ENCODE measurements at places on chromosomes 4 and X.

GRCh38 chr4:84954982-84955567, 11.4 kb downstream of the WDFY3 start:
- no peak overlapping the region for H3K4me3 ChIP-seq
- H3K4me1 ChIP-seq: no peaks in the 10 kb centered on the region
- no peaks in the 10 kb centered on the region for H3K27me3 ChIP-seq
- H3K27ac ChIP-seq: no peak overlapping the region

- H3K27ac ChIP-seq: no peak overlapping the region
- H3K4me1 ChIP-seq: peaks cover 14% of the 10 kb centered on the region
- H3K27me3 ChIP-seq: peaks cover 4% of the 10 kb centered on the region
- no peak overlapping the region for H3K4me3 ChIP-seq
- H3K36me3 ChIP-seq: no peaks in the 10 kb centered on the region
- no peak for DNase-seq
Measured at GRCh38 chrX:107755721-107756120, 19.9 kb downstream of the TSC22D3 start.

DNA sequence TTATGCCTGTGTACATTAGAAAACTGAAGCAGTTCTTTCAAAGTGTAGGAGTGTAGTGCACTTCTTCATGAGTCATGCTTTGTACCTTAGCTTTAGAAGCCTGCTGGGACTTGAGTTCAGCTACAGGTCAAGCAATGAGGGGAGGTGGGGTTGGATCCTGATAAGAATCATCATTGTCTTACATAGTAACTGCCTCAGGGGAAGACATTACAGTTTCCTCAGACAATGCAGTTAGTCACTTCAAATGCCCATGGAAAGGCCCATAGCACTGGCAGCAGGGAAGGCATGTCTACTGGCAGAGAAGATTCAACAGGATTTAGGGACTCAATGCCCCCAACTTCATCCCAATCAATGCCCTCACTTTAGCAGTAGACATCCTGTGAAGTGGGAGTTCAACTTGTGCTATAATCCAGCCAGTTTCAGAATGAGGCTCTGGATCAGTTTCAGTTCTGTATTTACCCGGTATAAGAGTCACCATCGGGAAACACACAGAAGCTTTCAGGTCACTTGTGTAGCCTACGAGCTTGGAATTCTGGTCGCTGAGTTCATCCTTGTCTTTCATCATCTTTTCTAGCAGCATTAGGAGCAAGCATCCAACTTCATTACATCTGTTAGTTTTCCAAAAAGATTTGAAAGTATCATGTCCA, 1216.5 kb downstream of the RAPGEF2 start:
- no peak overlapping the region for H3K27ac ChIP-seq
- no peaks in the 10 kb centered on the region for H3K36me3 ChIP-seq
- no peaks in the 10 kb centered on the region for H3K4me1 ChIP-seq
- H3K4me3 ChIP-seq: no peak overlapping the region

- H3K27ac ChIP-seq: no peak overlapping the region
- H3K4me1 ChIP-seq: peaks cover 10% of the 10 kb centered on the region
- DNase-seq: no peak
- peaks cover 17% of the 10 kb centered on the region for H3K27me3 ChIP-seq
Measured at GRCh38 chr4:37588150-37588549, 98.0 kb downstream of the RELL1 start.

GRCh38 chr4:61149278-61149677, 50.8 kb upstream of the ADGRL3 start:
- H3K36me3 ChIP-seq: no peaks in the 10 kb centered on the region
- no peaks in the 10 kb centered on the region for H3K4me1 ChIP-seq
- no peaks in the 10 kb centered on the region for H3K27me3 ChIP-seq
- no peak overlapping the region for H3K27ac ChIP-seq
- no peak for DNase-seq
- no peak overlapping the region for H3K4me3 ChIP-seq

- peak; percentile 40 for DNase-seq
- no peak overlapping the region for H3K27ac ChIP-seq
- peaks cover 70% of the 10 kb centered on the region for H3K27me3 ChIP-seq
- no peak overlapping the region for H3K4me3 ChIP-seq
- peaks cover 46% of the 10 kb centered on the region for H3K4me1 ChIP-seq
Measured at GRCh38 chr4:153151535-153152455, 52.4 kb upstream of the TRIM2 start.

GRCh38 chr4:56134266-56134665, 185.5 kb downstream of the CEP135 start:
- no peaks in the 10 kb centered on the region for H3K4me1 ChIP-seq
- H3K27me3 ChIP-seq: peaks cover 8% of the 10 kb centered on the region
- H3K36me3 ChIP-seq: no peaks in the 10 kb centered on the region
- H3K4me3 ChIP-seq: no peak overlapping the region
- no peak overlapping the region for H3K27ac ChIP-seq

DNA sequence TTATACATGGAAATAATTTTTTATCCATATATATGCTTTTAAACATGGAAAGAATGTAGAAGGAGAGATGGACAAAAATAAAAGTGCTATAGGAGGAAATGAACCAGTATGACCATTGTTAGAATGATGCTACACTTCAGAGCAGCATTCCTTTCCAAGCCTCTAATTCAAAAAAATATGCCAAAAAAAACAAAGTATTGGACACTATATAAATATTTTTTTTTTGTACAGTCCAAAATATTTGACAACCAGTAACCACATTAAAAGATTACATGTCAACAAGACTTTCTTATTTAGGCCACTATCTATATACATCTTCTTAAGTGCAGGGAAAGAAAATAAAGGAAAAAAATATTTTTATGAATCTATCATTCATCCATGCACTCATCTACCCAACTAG, 198.6 kb downstream of the LRBA start:
- H3K4me3 ChIP-seq: no peak overlapping the region
- DNase-seq: no peak
- H3K36me3 ChIP-seq: peaks cover 11% of the 10 kb centered on the region

DNA sequence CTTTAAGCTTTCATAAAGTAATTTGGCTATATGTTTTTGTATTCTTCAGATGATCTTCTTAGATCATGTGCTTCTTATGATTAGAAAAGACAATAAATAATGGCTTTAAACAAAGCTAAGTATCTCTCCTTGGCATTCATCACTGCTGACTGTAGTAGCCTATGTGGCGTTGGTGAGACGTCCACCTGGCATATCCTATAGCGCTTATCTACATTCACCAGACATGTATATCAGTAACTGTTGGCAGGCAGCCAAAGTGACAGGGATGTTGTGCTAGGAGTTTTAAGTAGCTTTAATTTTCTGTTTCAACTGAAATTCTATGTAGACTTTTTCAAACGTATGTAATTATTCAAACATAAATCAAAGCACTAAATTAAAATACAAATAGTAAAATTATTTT, 276.4 kb downstream of the IL15 start:
- H3K4me1 ChIP-seq: no peaks in the 10 kb centered on the region
- peaks cover 7% of the 10 kb centered on the region for H3K27me3 ChIP-seq
- DNase-seq: no peak
- H3K36me3 ChIP-seq: no peaks in the 10 kb centered on the region

GRCh38 chr4:54440394-54441136, 211.5 kb downstream of the PDGFRA start:
- no peak for DNase-seq
- no peaks in the 10 kb centered on the region for H3K36me3 ChIP-seq
- H3K27me3 ChIP-seq: peaks cover 4% of the 10 kb centered on the region
- no peak overlapping the region for H3K4me3 ChIP-seq
- H3K4me1 ChIP-seq: no peaks in the 10 kb centered on the region

DNA sequence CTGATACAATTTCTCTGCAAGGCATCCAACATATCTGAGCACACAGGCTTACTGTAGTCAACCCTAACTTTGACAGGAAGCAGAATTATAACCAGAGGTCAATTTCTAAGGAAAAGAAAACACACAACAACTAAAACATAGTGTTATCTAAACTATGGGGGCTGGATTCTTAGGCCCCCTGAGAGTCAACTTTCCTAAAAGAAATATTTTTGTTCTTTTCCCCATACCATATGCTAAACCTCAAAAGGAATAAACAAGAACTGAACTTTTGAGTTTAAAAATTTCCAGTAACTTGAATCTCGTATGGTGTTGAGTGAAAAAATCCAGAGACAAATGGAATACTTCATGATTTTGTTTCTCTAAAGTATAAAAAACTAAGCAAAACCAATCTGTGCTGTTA, 42.9 kb downstream of the ATXN3L start:
- no peaks in the 10 kb centered on the region for H3K36me3 ChIP-seq
- no peaks in the 10 kb centered on the region for H3K4me1 ChIP-seq
- no peak overlapping the region for H3K27ac ChIP-seq
- DNase-seq: no peak
- H3K4me3 ChIP-seq: no peak overlapping the region
- H3K27me3 ChIP-seq: no peaks in the 10 kb centered on the region

DNA sequence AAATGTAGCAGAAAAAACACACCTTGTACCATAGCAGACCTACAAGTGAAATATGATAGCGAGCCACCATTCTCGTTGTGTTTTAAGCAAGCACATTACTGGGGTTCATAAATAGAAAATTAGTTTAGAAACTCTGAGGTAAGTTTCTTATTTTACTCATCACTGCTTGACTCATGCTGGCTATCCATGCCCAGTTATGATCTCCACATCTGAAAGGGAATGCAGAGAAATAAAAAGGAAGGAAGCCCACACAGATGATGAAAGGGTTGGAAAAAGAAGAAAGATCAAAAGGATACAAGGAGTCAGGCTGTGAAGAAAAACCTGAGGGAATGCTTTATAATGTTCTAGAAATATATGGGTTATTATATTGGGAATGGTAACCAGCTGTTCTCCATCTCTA, 54.5 kb downstream of the CAMK2D start:
- no peak overlapping the region for H3K27ac ChIP-seq
- no peak overlapping the region for H3K4me3 ChIP-seq
- peaks cover 11% of the 10 kb centered on the region for H3K36me3 ChIP-seq
- peaks cover 2% of the 10 kb centered on the region for H3K4me1 ChIP-seq
- H3K27me3 ChIP-seq: no peaks in the 10 kb centered on the region

DNA sequence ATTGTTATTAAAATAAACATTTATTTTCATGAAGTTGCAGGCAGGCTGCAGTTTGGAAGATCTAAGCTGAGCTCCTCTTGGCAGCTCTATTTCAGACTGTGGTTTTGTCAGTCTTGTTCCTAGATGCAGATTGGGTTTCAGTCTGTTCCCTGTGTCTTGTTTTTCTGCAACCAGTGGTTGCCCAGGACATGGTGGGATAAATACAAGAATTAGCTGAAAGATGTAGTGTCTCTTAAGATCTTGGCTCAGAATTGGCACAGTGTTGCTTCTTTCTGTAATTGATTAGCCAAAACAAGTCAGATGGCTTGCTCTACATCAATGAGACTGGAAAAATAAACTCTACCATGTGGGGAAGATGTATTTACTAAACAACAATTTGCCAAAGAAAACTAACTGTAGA, 283.0 kb upstream of the BOD1L1 start:
- no peak overlapping the region for H3K4me3 ChIP-seq
- H3K36me3 ChIP-seq: no peaks in the 10 kb centered on the region
- H3K4me1 ChIP-seq: no peaks in the 10 kb centered on the region
- no peaks in the 10 kb centered on the region for H3K27me3 ChIP-seq
- H3K27ac ChIP-seq: no peak overlapping the region

DNA sequence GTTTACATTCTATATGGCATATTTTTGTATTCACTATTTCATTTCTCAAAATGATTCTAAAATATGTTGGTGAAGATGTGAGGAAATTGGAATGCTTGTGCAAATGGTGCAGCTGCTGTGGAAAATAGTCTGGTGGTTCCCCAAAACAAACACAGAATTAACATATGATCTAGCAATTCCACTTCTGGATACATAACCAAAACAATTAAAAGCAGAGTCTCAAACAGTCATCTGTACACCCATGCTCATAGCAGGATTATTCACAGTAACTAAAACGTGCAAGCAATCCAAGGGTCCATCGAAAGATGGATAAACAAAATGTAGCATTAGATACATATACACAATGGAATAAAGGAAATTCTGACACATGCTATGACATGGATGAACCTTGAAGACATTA, 204.8 kb downstream of the FBXW7 start:
- no peak overlapping the region for H3K4me3 ChIP-seq
- peaks cover 66% of the 10 kb centered on the region for H3K36me3 ChIP-seq
- no peak for DNase-seq
- H3K4me1 ChIP-seq: peaks cover 26% of the 10 kb centered on the region
- H3K27ac ChIP-seq: no peak overlapping the region
- no peaks in the 10 kb centered on the region for H3K27me3 ChIP-seq

DNA sequence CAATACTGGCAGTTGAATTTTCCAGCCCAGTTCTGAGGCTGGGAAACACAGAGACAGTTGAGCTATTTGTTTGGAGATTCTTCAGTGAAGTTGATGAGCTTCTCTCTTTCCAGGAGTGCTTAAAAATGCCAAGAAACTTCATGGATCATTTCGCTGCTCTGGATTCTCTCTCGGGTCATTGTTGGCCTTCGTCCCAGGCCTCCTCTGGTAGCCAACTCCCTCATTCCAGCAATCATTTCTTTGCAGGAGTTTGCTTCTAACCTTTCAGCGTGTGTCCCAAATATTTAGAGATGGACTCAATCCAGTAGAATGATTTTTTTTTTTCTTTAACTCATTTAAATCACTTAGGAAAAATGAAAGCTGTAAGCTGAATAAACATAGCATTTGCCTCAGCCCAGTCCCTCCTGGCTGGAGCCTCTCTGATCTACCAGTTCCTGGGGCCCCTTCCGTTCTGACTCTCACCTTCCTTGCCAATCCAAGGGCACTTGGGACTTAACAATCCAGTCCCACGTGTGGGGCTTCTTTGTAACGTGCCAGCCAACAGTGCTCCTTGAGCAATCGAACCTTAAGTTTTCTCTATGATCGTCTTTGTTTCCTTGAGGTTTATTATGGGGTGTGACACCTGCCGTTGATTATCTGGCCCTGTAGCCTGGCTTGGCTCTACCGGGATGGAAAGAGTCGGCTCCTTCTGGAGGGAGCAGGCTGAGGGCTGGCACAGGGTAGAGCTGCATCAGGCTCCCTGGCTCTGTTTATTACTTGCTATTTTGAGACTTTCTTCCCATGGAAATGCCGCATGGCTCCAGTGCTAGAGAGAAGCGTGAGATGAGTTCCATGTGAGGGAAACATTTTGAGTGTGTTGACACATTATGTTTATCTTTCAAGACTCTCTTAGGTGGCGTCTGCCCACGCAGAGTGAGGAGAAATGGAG, 80.4 kb upstream of the GPC4 start:
- no peaks in the 10 kb centered on the region for H3K4me1 ChIP-seq
- no peak for DNase-seq
- H3K4me3 ChIP-seq: no peak overlapping the region
- H3K36me3 ChIP-seq: no peaks in the 10 kb centered on the region
- H3K27ac ChIP-seq: no peak overlapping the region
- H3K27me3 ChIP-seq: no peaks in the 10 kb centered on the region

DNA sequence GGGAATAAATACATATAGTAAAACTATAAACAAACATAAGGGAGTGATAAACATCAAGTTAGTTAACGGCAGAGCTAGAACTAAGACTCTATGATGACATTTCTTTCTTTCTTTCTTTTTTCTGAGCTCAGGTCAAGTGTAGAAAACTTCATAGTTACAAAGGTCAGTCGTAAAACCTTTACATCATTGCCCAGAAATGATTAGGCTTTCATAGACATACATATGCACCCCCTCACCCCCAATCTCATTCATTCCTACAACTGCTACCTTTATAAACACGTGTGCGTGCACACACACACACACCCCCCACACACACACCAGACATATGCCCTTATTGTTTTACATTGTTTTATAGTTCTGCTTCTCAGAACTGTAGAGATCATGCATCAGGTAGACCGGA, 5.7 kb downstream of the EIF1AX start:
- no peak for DNase-seq
- peaks cover 28% of the 10 kb centered on the region for H3K4me1 ChIP-seq
- no peaks in the 10 kb centered on the region for H3K27me3 ChIP-seq
- H3K36me3 ChIP-seq: peaks cover 33% of the 10 kb centered on the region
